Activated naive CD4-positive, alpha-beta T cell treated with anti-CD3 and anti-CD28 coated beads, Interleukin-2, amount 50 U/mL, for 72 hours (primary cell): ENCODE measurements at places on chromosomes 2 and 18. TPM values are rescaled to one million over a fixed set of nuclear protein-coding genes. Genes with fewer than 3 reads are reported as not detected.

Gene POTEJ
- total RNA-seq, result not detected

GRCh38 chr2:20050646-20051531, 539 bp downstream of the LAPTM4A start:
- peak; percentile 28 for DNase-seq

Gene SERPINB4
- total RNA-seq, result not detected

Gene DNAH7
- total RNA-seq, result 0.05 TPM

GRCh38 chr18:28468901-28469300, 292.0 kb upstream of the CDH2 start:
- DNase-seq, result no peak

DNA sequence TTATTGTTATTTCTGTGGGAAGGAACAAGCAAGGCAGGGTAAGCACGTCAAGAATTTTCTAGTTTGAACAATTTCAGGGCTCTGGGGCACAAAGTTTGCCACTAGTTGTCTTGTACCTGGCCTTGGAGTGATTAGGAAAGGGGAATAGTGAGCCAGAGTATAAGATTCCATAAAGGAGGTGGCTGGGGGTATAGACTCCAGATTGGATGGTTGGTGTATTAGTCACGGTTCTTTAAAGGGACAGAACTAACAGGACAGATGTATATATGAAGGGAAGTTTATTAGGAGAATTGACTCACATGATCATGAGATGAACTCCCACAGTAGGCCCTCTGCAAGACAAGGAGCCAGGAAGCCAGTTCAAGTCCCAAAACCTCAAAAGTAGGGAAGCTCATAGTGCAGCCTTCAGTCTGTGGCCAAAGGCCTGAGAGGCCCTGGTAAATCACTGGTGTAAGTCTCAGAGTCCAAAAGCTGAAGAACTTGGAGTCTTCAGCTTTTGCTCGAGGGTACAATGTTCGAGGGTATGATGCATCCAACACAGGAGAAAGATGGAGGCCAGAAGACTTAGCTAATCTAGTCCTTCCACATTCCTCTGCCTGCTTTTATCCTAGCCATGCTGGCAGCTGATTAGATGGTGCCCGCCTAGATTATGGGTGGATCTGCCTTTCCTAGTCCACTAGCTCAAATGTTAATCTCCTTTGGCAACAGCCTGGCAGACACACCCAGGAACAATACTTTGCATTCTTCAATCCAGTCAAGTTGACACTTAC, 31.5 kb upstream of the PTPRM start:
- DNase-seq, result no peak

DNA sequence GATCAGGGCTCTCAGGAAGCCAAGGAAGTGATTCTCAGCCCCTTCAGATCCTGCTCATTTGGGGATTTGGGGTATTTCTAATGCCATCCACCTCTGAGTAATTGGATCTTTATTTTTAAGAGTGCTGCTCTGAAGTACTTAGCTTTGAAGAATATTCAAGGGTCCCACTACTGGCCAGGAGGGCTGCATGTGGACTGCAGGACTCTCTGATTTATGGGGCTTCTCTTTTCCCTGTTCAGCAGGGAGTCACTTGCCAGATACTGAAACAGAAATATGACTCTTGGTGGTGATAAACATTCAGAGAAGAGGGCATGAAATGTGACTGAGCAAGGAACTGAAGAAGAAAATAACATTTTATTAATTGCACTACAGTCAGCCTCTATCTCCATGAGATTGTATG, 138.5 kb downstream of the MTX2 start:
- DNase-seq, result no peak

- no peak for DNase-seq
These were observed 3.2 kb downstream of the MRO start for GRCh38 chr18:50816419-50817166.

DNA sequence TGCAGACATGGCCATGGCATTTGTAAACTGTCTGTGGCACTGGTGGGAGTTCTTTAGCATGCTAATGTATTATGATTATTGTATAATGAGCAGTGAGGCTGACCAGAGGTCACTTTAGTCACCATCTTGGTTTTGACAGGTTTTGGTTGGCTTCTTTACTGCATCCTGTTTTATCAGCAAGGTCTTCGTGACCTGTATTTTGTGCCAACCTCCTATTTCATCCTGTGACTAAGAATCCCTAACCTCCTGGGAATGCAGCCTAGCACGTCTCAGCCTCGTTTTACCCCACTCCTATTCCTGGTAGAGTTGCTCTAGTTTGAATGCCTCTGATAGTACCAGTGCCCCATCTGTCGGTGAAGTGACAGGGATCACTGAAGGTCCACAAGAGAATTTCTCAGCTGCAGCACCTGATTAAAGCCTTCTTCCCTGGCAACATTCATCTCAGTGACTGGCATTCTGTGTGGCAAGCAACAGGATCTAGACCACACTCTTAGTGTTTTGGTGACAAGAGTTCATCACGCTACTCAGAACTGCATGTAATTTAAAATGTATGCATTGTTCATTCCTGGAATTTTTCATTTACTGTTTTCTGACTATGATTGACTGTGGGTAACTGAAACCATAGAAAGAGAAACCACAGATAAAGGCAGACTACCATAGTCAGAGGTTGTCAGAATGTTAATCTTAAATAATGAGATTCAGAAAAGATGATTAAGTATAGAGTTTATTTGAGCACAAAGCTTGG, 43.0 kb upstream of the GPR39 start:
- no peak for DNase-seq

DNA sequence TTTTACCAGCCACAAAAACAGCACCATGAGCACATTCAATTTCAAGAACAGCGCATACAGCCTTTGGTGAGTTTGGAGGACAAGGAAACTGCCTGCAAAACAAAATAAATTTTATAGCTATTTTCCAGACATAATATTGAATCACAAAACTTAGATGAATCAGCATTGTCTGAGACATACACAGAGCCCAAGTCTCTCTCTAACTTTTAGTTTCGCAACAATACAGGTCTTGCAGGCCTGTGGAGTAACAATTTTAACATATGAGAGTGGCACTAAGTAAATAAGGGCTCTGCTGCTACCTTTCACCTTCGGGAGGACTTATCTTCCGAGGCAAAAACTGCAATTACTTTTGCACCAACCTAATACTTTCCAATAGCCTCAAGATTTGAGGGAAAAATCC, 56.1 kb upstream of the PEX13 start:
- DNase-seq, result no peak

DNA sequence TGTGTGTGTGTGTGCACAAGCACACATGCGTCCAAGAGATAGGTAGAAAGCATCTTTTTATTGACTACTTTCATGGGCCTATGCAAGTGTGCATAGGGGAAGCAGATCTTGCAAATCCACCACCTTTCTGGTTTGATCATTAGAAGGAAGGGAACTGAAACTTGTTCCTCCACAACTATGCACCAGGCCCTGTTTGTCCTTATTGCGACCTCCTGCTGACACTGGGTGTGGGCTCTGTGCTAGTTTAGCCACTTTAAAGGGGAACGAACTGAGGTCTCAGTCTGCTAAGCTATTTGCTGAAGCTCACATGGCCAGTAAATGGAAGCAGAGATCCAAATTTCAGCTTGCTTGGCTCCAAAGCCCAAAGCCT, 32.1 kb upstream of the INSIG2 start:
- DNase-seq, result no peak

DNA sequence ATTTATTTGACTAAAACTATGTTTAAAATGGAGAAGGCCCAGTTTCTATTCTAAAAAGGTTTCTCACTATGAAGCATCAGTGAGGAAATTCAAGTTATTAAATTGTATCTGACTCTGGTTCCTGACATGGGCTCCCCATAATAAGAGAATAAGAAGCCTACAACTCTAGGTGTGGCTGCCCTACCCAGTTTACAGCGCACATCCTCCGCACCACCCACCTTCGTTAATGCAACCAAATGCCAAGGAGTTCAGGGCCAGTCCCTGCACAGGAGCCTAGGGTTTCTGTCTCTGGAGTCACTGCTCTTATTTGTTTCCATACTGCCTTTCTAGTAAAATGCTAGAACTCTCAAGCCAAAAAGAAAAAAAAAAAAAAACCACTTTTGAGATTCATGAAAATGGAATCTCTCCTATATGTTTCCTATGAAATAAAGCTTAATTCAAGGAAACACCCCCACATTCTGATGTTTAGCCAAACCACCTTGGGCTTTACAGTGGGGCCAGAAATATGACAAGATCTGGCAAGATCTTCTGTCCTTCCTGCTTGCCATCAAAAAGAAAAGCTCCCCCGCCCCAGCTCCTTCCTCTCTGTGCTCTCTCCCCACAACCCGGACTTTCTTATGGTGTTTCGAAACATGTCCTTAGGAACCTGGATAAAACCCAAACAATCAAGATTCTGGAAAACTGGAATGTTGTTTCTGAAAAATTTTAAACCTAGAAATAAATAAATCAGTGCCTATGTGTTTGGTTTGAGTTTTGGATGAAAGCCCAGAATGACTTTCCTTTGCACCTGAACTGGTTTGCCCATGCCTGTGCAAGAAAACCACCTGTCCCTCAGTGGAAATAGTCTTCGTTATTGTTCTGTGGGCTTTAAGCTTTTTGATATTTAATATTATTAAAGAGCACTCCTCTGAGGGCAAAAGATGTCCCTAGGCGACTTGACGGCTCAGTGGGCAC, 136.7 kb downstream of the SP3 start:
- DNase-seq, result no peak

- DNase-seq, result no peak
These were observed 868 bp upstream of the PKDCC start for GRCh38 chr2:42046819-42047487.

DNA sequence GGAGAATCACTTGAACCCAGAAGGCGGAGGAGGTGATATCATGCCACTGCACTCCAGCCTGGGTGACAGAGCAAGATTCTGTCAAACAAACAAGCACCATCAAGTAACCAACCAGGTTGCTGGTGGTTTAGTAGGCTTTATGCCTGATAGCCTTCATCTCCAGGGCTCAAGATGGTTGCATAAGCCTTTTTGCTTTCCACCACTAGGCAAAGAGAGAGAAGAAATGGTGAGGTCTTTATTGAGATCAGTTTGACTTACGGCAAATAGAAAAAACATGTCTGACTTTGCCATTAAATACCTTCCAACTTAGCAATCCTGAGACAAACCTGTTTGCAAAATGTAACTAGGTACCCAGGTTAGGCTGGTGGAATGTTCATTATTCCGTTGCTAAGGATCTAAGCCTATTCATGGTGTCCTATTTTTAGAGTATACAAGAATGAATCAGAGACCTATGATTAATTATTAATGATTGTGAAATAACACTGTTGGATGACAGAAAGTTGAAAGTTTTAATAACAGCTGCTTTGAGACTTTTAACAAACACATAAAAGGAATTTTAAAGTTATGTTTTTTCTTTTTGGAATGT, 53.5 kb upstream of the SLC38A11 start:
- no peak for DNase-seq

DNA sequence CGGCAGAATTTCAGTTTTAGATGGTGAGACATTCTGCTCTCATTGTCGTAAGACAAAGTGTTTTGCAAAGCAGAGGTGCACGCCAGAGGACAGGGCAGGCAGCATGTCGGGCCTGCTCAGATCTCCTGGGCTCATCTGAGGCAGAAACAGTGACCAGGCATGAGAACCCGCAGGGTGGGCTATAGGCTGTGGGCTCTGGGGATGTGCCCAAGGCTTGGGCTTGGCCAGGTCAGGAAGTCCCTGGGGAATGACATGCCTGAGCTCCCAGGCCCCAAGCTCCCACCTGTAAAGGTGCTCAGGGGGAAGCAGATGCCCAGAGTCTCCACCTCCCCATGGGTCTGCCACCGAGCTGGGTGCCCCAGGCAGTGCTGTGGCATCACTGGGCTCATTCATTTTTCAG, 35.3 kb downstream of the INHBB start:
- no peak for DNase-seq

Gene GPAT2
- 4.7 TPM for total RNA-seq

Gene MAB21L4
- not detected for total RNA-seq

DNA sequence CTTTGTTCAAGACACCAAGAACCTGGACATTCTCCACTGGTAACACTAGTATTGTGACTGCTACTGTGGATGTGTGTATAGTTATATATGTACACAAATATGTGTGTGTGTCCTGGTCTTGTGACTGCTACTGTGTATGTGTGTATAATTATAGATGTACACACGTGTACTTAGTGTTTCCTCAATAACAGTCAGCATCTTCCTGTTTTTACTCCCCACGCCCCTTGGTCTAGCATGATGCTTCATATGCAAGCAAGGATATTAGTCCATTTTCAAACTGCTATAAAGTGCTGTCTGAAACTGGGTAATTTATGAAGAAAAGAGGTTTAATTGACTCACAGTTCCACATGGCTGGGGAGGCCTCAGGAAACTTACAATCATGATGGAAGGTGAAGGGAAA, 802.7 kb downstream of the RNF144A start:
- DNase-seq, result no peak

Gene RFX8
- 1.9 TPM for total RNA-seq

Gene HSPD1
- total RNA-seq, result 811 TPM

Gene C2orf66
- total RNA-seq, result 0.53 TPM

DNA sequence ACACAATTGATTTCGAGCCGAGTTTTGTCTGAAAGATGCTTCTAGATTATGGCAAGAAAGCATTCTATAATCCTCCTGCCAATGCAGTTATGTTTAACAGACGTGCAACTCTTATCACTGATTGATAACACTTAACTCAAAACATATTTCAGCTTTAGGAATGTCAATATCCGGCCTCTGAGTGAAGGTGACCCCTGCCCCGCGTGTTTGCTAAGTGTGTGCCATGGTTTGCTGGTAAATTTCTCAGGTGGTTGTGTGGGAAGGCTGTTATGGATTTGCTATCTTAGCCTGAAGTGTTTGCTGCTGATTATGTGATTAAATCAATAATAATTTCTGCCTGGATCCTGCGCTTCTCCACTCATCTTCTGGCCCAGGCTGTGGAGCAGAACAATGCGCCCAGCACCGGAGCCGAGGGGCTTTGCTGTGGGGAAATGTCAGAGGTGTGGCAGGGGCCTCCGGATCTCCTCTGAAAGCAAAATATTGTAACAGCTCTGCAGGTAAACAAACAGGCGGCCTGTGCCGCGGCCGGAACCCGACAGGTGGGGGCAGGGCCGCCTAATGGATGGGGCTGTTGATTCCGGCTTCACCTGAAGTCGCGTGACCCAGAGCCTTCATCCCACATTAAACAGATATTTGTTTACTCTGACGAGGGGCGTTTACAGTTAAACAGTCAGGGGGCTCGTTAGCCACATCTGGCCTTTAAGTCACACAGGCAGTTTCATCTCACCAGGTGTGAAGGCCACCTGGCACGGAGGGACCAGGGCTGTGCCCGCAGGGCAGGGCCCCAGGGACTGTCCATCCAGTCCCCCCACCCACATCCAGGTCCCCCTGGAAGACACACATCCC, 210.7 kb upstream of the SALL3 start:
- DNase-seq, result no peak

- DNase-seq, result peak; percentile 55
These were observed 12.3 kb downstream of the ARID5A start for GRCh38 chr2:96548558-96549465.

Gene EIF2AK3
- 15.0 TPM for total RNA-seq

Gene TTC39C
- 46.2 TPM for total RNA-seq
